GM23338 (cell line): ENCODE measurements at places on chromosomes 3 and 15.
A peak's percentile ranks its signal among the peaks of the same experiment; 100 is the strongest.

DNA sequence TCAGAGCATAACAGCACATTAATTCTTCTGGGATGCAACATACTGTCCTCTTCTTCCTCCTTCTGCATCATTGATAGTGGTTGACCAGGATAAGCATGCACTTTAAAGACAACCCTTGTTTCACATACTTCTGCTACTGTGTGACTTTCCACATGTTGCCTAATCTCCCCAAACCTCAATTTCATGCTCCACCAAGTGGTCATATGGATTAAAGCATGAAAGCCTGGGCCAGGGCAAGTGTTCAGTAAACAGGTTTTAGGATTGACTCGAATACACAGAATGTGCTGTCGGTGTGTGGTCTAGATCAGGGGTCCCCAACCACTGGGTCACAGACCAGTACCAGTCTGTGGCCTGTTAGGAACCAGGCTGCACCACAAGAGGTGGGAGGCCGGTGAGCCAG, 22.5 kb upstream of the BFSP2 start:
- peak; percentile 49 for DNase-seq

GRCh38 chr15:79606831-79607355, 174.8 kb downstream of the MINAR1 start:
- DNase-seq = no peak

GRCh38 chr3:40079847-40080240, 229.7 kb upstream of the EIF1B start:
- no peak for DNase-seq

GRCh38 chr15:38843736-38844590, 279.3 kb upstream of the RASGRP1 start:
- DNase-seq = no peak

- no peak for DNase-seq
Measured at GRCh38 chr3:175988401-175988800, 1129.3 kb downstream of the NAALADL2 start.

- no peak for DNase-seq
Measured at GRCh38 chr3:177041021-177041729, 156.1 kb downstream of the TBL1XR1 start.

- no peak for DNase-seq
Measured at GRCh38 chr15:66786708-66787488, 84.9 kb downstream of the SMAD6 start.

- peak; percentile 90 for DNase-seq
Measured at GRCh38 chr15:39976291-39977274, 42.7 kb downstream of the EIF2AK4 start.

GRCh38 chr15:64970698-64971097, 19.0 kb downstream of the SPG21 start:
- no peak for DNase-seq

DNA sequence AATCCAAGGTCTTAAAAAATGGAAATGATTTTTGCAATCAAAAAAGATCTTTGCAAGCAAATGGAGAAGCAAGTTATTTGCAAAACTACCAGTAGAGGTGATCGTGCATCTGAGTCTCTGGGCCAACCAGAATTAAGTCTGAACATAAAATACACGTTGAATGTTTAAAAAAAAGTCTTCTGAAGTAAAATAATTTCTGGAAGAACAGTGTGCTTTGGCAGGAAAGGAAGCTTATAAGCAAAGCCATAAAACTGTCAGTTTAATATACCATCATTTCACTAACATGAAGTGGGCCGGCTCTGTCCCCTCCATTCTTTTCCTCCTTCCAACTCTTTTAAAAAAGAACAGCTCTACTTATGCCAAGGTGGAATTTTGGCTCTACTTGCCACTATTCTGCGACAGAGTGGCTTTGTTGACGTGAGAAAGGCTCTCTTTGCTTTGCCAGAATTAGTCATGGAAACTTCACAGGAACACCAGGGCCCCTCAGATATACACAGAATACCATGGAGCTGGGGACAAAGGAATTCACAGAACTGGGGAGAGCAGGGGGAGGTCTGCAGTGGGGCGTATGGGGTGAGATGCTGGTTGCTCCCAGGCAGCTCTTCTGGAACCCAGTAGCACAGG, 29.8 kb downstream of the FSTL1 start:
- no peak for DNase-seq

DNA sequence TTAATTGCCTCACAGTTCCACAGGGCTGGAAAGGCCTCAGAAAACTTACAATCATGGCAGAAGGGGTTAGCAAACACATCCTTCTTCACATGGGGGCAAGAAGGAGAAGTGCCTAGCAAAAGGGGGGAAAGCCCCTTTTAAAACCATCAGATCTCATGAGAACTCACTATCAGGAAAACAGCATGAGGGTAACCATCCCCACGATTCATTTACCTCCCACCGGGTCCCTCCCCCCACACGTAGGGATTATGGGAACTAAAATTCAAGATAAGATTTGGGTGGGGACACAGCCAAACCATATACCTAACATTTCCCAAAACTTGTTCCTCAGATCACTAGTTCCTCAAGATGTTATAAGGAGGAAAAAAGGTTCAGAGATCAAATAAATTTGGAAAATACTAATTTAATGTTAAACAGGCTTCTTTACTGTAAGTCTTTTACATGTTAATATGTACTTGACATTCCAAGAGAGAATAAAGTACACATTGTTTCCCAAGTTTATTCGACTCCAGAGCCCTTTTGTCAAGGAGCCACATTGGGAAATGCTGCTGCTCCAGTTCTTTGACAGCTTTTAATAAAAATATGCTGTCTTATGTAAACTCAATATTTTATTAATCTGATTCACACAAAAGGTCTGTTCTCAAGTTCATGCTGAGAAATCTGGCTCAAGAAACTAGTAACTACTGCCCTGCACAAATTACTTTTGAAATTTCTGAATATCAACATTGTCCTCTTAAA, 17.8 kb downstream of the HERC1 start:
- DNase-seq = peak; percentile 57

DNA sequence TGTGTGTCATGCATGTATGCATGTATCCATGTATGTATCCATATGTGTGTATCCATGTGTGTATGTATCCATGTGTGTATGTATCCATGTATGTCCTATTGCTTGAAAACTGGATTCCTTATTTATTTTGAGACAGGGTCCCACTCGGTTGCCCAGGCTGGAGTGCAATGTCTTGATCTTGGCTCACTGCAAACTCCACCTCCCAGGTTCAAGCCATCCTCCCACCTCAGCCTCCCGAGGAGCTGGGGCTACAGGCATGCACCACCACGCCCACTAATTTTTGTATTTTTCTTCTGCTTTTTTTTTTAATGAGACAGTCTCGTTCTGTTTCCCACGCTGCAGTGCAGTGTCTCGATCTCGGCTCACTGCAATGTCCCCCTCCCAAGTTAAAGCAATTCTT, 34.1 kb downstream of the MUC20 start:
- DNase-seq = no peak

DNA sequence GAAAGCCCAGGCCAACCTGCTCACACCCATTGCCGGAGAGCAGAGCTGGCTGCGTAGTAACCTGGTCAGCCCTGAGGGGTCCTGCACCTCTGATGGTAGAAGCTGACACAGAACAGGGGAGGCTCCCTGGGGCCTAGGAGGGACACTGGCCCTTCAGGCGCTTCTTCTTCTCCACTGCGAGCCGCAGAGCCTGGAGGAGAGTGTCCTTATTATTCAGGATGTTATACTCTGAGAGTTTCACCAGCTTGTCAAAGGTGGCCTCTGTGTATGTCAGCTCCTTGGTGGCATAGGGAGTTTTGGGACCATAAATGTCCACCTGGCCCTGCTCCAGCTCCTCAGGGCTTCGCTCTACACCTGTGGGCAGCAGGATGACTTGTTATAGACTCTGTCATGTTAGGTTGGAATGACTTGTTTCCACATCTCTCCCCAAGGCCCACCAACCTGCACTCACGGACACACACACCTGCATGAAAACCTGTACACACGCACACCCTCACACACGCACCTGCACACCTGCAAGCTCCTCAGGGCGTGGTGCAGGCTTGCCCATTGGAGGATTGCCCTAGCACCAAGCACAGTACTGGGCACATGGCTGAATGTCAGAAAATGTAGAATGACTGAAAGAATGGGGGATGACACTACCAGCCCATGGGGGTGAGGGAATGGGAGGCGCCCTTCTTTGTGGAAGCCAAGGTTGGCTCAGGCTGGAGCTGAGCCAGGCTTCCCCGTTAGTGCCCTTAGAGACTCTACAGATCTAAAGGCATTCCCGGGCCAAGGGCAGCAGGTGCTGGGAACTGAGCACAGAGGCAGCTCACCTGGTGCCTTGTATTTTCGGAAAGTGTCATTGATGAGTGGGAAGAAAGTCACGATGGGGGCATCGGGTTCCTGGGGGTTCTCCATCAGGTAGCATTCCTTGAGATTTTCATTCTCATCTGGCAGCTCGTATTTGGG, 11.5 kb upstream of the EHD4 start:
- DNase-seq = no peak

DNA sequence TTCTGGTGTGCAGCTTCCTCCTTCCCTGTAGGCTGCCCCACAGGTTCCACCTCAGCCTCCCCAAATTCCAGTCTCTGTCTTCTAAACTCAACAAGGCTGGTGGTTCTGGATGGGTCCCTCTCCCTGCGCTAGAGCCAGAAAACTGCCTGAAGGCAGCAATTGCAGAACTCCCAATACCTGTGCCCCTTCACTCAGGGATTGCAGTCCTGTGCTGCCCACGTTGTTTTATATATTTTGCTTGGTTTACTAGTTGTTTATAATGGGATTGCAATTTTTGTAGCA, 14.8 kb upstream of the NPTN start:
- no peak for DNase-seq

DNA sequence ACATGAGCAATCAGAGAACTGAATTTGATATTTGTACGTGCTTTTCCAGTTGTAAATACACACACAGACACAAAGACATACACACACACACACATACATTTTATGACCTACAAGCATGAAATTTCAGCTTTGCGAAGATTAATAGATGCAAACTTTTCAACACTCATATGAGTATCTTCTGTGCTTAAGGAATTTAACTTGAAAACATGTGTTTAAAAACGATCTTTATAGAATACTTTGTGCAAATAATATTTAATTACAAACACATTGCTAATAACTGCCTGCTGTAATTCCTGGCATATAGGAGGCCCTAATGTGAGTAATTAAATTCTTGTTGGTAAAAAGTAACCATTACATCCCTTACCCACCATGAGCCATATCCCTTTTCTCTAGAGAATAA, 107.7 kb upstream of the PLSCR5 start:
- no peak for DNase-seq

DNA sequence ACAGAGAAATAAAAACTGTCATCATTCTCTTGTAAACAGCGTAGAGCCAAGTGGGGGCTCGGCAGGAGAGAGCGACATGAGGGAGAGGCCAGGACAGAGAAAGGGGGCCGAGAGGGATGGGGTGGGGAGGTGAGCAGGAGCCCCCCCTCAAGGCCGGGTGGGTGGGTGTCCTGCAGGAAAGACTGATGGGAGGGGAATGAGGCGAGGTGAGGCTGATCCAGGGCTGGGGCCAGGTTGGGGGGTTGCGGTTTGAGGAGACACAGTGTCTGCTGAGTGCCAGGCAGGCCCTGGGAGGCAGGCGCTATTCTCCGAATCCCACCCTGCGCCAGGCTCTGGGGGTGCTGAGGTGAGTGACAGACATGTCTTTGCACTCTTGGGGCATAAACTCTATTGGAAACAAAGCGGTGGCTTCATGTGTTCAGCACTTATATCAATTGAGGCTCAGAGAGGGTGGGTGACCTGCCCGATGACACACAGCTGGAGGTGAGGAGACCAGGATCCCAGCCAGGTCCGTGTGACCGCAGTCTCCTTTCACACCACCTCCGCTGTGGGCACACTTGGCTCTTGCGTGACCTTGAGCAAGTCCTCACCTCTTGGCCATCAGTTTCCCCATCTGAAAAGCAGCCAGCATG, 19.6 kb upstream of the CSPG4 start:
- DNase-seq = no peak

- DNase-seq = no peak
Measured at GRCh38 chr3:110149763-110150162, 812.4 kb upstream of the DPPA4 start.
